Upper lobe of right lung (tissue), 1 donor: ENCODE measurements at places on chromosomes 5 and 9. TPM values are rescaled to one million over a fixed set of nuclear protein-coding genes. Genes with fewer than 3 reads are reported as not detected.

- DNase-seq, result no peak
Measured at GRCh38 chr5:146818822-146819221, 59.7 kb downstream of the PPP2R2B start.

- DNase-seq, result no peak
Measured at GRCh38 chr9:13032585-13032984, 246.9 kb downstream of the MPDZ start.

DNA sequence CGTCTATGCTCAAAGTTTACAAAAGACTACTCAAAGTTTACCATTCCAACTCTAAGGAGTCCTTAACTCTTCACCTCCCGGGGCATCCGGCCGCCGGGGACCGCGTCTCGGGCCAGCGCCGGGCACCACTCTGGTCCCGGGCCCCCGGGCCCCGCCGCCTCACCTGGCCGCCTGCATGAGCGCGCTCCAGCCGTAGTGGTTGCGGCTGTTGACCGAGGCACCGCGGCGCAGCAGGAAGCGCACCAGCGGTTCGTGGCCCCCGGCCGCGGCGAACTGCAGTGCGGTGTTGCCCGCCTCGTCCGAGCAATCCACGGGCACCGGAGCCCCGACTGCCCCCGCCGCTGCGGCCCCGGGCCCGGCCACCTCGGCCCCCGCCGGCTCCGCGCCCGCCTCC is 388 bp downstream of the ANKS6 start:
- peak; percentile 77 for DNase-seq

- DNase-seq, result no peak
Measured at GRCh38 chr9:16206518-16206917, 653.7 kb downstream of the CCDC171 start.

GRCh38 chr5:132501961-132502931 is 11.7 kb upstream of the IRF1 start:
- no peak for DNase-seq

- DNase-seq, result no peak
Measured at GRCh38 chr9:88722753-88723152, 187.8 kb downstream of the NXNL2 start.

DNA sequence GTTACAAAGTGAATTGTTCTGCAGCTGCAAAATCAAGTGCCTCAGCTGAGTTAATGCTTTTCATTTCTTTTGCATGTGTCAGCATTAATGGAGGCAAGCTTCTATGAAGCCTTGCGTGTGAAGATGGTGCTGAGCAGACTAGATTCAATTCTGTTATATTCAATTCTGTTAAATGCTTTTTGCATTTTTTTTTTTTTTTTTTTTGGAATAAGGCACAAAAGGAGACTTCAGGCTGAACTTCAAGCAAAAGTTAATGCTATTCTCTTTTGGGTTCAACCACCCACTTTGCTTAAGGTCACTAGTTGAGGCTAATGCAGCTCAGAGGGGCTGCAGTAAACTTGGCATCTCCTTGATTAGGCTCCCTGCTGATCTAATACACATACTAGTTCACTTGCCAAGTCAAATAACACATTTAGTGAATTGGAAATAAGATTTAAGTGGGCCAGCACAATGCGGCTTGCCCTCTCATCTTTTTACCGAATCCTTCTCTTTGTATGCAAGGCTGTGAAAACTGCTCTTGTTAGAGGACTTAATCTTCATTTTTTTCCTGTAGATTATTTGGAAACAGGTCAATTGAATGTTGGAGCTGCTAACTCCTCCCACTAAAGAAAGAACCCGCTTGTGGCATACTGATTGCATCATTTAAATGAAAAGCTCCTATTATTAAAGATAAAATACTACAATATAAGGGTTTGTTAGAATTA is 1020.2 kb downstream of the NR2F1-AS1 start:
- DNase-seq, result no peak

- DNase-seq, result no peak
Measured at GRCh38 chr5:108649106-108649505, 98.6 kb upstream of the FER start.

DNA sequence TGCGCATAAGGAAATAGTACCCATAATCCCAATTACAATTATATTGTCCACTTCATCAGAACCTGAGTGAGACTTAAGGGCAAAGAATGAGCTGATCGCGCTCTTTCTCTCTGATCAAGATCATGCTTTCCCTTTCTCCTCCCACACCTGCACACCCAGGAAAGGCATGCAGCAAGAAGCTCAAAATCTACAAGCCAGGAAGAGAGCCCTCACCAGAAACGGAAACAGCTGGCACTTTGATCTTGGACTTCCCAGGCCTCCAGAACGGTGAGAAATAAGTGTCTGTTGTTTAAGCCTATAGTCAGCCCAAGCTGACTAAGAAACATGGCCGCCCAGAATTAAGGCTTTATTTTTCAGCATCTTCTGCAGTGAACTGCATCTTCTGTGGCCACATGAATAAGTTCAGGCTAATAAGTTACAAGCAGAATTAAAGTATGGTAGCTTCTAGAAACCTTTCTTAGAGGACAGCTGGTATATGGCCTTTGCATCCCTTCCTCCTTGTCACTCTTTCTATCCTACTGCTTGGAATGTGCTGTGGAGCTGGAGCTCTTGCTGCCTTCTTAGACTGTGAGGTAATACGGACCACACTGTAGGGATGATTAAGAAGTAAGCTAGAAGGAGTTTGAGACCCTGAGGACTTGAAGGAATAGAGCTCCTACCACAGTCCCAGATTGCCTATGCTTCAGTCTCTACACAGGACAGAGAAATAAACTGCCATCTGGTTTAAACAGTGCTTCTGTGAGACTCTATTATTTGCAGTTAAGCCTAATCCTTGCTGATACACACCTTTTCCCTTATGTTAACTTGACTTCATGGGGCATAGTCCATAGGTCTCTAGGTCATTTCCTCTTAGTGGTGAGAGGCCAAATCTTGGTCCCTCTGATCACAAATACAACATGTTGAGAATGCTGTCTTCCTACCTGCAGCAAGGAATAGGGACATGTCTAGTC is 17.2 kb downstream of the OR2S2 start:
- no peak for DNase-seq

DNA sequence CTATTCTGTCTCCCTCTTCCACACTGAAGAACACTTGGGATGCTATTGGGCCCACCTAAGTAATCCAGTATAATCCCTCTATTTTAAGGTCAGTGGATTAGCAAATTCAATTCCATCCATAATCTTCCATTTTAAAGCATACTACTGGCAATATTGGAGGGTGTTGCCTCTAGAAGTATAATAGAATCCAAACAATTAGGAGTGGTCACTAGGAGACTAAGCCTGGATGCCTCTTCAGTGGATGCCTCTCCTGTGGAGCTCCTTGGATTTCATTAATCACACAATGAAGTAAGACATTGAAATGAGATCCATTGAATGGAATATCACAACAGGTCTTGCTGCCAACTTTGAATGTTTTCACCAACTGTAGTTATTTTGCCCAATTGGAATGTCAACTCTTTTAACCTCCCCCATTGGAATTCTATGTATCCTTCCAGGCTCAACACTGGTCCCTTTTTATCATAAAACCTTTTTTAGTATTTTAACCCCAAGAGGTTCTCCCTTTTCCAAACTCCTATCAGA is 311.6 kb downstream of the PLK2 start:
- DNase-seq, result no peak

GRCh38 chr9:126665644-126666035 is 51.9 kb downstream of the LMX1B start:
- DNase-seq, result no peak

GRCh38 chr5:174176511-174176910 is 131.0 kb downstream of the NSG2 start:
- no peak for DNase-seq

- peak; percentile 93 for DNase-seq
Measured at GRCh38 chr5:141866096-141866495, 12.1 kb downstream of the PCDH1 start.

The CCNO gene
- total RNA-seq, result not detected

The LRRC19 gene
- 0.64 TPM for total RNA-seq

The PLAC8L1 gene
- not detected for total RNA-seq

The PCDHB15 gene
- total RNA-seq, result 2.5 TPM

The POLE3 gene
- 31.0 TPM for total RNA-seq
